ENCODE measurements at places on chromosomes 5 and 9.

GRCh38 chr9:2745560-2746380 is 28.5 kb downstream of the KCNV2 start:
- DNase-seq: no peak

GRCh38 chr5:56298336-56299090 is 65.4 kb upstream of the ANKRD55 start:
- DNase-seq: no peak

- DNase-seq: no peak
Observed at GRCh38 chr5:114412510-114413171, 50.8 kb downstream of the KCNN2 start.

DNA sequence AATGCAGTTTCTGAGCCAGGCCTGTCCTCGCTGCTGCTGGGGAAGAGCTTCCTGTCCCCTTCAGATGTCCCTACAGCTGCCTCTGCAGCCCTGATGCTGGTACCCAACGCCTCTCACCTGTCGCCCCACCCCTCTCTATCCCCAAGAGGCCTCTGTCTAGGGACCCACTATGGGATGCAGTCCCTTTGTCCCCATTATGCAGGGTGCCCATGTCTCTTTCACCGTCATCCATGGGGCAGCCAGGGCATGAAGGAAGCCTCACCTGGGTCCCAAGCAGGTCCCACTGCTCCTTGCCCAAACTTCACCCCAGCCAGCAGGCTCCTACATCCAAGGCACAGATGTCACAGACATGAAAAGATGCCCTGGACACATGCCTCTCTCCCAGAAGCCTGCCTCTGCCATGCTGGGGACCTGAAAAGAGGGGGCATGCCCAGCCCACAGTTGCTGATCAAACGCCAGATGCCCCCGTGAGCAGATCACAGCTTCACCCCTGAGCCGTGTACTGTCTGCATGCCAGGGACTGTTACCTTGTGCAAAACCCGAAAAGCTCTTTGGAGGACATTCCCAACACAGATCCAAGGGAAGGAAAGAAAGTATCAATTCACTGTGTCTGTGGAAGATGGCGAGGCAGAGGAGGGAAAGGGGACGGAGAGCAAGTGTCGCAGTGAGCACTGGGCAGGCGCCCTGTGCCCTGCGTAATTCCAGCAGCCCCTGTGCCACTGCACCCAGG is 81.0 kb downstream of the ADAMTS2 start:
- DNase-seq: no peak

- DNase-seq: peak; percentile 77
Observed at GRCh38 chr9:127388037-127388855, 8.7 kb upstream of the SLC2A8 start.

- no peak for DNase-seq
Observed at GRCh38 chr5:171316258-171317121, 7.4 kb downstream of the TLX3 start.

GRCh38 chr9:128438343-128439109 is 17.3 kb upstream of the ODF2 start:
- peak; percentile 82 for DNase-seq

GRCh38 chr9:31519011-31519410 is 865.4 kb upstream of the ACO1 start:
- peak; percentile 27 for DNase-seq
